ENCODE measurements at places on chromosomes 7 and 10. TPM values are rescaled to one million over a fixed set of nuclear protein-coding genes. Genes with fewer than 3 reads are reported as not detected.

Gene NODAL
- not detected for total RNA-seq

Gene WEE2
- not detected for total RNA-seq

Gene SFTPA1
- not detected for total RNA-seq

Gene UCMA
- not detected for total RNA-seq

Gene CEP55
- 69.9 TPM for total RNA-seq

Gene NEUROG3
- total RNA-seq, result 0.14 TPM

Gene CTAGE4
- 0.15 TPM for total RNA-seq

Gene ANXA8L1
- not detected for total RNA-seq

Gene PKD2L1
- total RNA-seq, result not detected

Gene PKD1L1
- 0.08 TPM for total RNA-seq

Gene SEC61A2
- 5.1 TPM for total RNA-seq

Gene CTTNBP2
- 4.8 TPM for total RNA-seq

Gene MARCHF5
- total RNA-seq, result 13.0 TPM

DNA sequence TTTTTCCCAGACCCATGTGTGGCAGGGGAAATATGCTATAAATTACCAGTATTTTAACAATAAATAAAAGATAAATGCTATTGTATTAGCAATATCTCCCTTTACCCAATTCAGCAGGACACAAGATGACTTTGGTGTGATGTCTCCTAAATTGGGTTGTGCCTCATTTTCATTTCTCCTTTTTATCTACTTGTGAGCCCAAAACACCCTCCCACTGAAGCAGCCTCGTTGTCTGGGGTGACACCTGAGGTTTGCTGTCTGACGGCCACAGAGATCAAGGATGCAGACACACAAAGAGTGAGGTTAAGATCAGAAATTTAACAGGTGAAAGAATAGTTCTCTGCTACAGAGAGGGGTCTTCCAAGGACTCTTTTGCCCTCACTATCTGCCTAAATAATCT lies 27.1 kb upstream of the CC2D2B start:
- no peak for DNase-seq

- DNase-seq, result no peak
Observed at GRCh38 chr10:50536617-50537240, 87.0 kb downstream of the SGMS1 start.

- no peak for DNase-seq
Observed at GRCh38 chr7:141430455-141431139, 120.6 kb upstream of the AGK start.

DNA sequence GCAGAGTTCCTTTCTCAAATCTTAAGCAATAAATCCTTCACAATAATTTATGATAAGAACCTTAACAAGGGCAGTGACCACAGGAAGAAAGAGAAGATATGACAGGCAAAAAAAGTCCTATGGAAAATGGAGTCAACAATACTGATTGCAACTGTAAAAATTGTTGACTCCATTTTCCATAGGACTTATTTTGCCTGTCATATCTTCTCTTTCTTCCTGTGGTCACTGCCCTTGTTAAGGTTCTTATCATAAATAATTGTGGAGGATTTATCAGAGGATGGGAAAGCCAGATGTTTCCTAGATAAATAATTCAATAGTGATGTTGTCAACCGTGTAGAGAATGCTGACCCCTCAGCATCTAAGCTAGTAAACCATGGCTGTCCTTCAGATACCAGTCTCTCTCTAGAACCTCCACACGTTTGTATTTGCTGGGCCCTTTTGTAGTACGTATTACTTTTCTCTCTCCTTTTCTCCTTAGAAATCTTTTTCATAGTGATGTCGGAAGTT lies 172.6 kb upstream of the BET1 start:
- no peak for DNase-seq

DNA sequence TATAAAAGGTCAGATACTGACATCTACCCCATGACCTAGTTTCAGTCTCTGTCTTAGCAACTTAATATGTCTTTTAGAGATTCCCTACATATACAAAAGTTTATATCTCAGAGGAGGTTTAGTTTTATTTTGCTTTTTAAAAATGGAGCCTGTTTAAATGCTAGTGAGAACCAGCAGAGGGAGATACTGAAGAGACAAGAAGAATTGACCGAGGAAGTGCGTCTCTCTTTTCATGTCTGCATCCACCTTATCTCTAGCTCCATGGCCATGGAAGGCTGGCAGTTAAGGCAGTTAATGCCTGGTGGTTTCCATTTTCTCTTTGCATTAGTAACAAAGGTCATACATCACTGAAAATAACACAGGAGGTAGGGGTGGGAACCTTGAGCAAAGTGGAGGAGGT lies 10.7 kb downstream of the SUV39H2 start:
- no peak for DNase-seq

DNA sequence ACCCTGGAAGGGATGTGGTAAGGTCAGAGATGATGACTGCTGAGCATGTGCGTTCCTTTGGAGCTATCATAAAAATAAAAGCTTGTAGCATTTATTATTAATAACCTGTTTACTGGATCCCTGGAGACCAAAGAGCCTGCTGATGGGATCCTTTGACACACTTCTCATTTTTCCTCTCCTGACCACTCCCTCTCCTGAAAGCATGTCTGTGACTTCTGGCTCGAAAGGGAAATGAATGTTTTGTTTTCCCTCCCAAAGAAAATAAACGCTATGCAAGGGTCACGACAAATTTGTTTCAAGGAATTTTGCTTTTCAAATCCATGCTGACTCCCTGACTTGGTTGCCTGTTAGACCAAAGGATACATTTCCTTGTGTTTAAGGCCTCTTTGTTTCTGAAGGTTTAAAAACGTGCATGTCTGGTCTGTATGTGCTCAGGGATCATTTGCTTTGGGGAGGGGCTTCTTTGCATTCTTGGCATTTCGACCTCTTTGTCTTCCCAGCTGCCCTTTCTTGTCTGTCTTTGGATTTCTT lies 185.1 kb upstream of the AGK start:
- no peak for DNase-seq

DNA sequence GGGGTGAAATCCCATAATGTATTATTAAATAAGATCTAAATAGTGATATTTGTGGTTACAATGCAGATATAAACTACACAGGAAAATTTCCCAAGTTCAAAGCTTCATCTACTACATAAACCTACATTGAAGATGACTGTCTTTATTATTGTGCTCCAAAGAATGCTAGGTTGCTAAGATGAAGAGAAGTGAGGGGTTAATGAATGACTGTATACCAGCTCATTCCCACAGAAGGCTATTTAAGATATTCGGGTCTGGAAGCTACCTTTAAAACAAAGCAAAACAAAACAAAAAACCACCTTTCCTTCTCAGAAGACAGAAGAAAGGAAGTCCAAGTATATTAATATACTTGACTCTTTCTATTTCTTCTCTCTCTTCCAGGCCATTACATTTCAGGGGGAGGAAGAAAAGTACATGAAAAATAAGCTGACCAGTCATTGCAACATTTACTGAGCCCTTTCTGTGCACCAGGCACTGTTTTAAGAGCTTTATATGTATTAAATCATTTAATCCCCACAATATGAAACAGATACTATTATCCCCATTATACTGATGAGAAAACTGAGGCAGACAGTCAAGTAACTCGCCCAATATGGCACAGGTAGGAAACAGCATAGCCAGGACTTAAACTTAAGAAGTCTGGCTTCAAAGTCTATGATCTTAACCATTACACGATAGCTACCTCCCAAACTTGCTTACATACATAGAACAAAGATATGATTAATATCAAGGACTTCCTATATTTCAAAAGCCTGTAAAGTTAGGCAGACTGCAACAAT lies 48.1 kb downstream of the TNPO3 start:
- DNase-seq, result no peak

DNA sequence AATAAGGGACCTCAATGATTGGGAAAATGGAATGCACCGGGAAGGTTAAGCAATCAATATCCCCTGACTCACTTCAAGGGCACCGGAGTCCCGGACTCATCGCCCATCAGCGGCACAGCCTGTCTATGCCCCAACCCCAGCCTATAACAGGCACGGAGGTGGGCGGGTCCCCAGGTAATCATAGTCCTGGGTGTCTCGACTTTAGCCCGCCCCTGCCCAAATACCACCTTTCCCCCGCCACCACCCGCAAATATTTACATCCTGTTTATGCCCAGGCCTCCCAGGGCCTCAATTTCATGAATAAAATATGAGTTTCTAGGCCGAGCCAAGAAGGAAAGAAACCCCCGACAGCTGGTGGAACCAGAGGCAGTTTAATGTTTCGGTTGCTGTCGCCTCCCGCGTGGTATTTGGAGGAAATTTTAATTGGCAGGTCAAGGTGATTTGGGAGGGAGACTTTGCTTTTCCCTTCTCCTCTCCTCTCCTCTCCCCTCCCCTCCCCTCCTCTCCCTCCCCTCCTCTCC lies 15.6 kb upstream of the RFC2 start:
- DNase-seq, result peak; percentile 75

- DNase-seq, result no peak
Observed at GRCh38 chr7:1695800-1696454, 25.9 kb downstream of the ELFN1 start.

GRCh38 chr10:62239994-62240393 lies 28.6 kb downstream of the RTKN2 start:
- DNase-seq, result no peak

GRCh38 chr7:8249121-8249520 lies 12.8 kb downstream of the ICA1 start:
- DNase-seq, result no peak

- no peak for DNase-seq
Observed at GRCh38 chr10:100836891-100837290, 75.9 kb upstream of the SLF2 start.

DNA sequence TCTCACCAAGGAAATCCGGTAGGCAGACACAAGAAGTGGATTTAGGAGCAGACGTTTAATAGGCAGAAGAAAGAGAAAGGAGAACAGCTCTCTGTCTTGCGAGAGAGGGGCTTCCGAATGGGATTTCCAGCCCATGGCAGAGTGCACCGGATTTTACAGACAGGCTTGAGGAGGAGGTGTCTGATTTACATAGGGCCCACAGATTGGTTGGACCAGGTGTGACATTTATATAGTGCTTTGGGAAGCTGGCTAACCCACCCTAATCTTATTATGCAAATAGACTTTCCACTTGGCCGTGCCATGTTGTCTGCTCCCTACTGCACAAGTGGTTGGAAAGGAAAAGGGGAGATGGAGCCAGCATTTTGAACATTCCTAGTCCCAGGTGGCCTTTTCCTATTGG lies 57.8 kb downstream of the ANKMY2 start:
- no peak for DNase-seq

GRCh38 chr7:121084256-121084655 lies 95.7 kb downstream of the CPED1 start:
- DNase-seq, result no peak

GRCh38 chr7:76165106-76165972 lies 36.4 kb upstream of the SRRM3 start:
- no peak for DNase-seq

GRCh38 chr7:1883834-1884582 lies 213.9 kb downstream of the ELFN1 start:
- DNase-seq, result no peak

DNA sequence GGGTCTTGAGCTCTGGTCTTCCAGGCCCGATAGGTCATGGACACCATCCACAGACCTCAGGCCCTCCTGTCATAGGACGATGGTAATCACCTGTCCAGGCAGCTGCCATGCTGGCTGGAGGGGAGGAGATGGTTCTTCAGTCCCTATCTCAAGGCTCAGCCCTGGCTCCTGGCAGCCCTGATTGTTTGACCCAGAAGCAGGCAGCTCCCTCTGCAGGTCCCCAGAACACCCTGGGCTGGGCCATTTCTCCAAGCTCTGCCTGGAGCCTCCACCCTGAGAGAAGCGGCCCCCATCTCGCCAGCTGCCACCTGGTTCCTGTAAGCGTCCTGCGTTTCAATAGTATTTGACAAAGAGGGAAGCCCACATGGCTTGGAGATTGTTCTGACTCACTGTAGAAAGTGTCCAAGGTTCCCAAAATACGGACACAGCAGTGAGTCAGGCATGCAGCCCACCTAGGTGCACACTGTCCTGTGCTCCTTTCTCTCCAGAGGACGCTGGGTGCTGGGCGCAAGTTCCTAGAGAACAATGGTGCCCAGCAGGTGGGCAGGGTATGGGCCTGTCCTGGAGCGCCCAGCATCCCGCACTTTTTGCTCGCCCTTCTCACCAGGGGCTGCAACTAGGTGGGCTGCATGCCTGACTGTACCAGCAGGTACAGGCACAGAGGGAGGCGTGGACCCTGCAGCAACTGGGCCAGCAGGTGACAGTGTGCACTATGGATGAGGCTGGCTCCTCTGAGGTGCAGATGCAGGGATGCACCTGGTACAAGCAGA lies 72.4 kb upstream of the EBF3 start:
- no peak for DNase-seq

DNA sequence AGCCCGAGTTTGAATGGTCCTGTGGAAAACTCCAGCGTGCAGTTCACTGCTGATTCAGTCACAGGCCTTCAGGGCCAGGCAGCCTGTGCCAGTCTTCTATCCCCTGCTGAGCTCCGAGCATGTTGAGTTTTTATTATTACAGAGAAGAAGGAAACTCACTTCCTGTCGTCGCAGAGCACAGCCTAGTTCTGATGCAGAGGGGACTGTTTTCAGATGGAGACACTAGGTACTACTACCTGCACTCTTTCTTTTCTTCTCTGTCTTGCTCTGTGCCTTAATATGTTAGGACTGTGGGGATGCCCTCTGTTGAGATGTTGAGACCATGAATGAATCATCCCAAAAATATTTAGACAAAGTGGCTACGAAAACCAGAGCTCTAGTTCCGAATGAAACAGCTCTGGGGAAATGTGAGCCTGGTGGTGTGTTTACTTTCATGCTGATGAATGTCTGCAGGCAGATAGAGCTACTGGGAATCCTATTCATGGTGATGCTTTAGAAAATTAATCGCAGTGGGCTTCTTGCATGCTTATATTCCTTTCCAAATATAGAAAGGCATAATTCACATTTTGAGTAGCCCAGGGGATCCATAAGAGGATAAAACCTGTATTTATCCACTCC lies 29.6 kb downstream of the CASP7 start:
- peak; percentile 68 for DNase-seq

- DNase-seq, result no peak
Observed at GRCh38 chr10:131088619-131089018, 222.9 kb downstream of the TCERG1L start.

DNA sequence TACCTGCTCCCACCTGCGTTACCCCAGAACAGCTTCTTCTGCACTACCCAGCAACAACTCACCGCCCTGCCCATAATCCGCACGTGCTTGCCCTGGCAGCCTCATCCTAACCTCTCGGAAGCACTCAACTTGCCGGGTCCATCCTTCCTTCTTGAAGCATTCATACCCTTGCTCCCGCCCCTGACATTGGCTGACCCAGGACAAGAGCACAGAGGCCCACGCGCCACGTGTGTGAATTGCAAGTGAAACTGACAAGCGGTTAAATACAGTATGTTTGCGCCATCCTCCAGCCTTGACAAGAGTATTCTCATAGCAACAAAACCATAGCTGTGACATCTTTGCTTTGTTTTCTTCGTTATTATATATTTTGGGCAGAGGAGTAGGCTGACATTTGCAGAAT lies 10.9 kb upstream of the OCM start:
- no peak for DNase-seq
